ENCODE measurements at places on chromosomes 2 and 18. TPM values are rescaled to one million over a fixed set of nuclear protein-coding genes. Genes with fewer than 3 reads are reported as not detected.

Gene ATOH8
- total RNA-seq, result 3.0 TPM

Gene COL5A2
- total RNA-seq, result 18.9 TPM

Gene TLX2
- total RNA-seq, result not detected

Gene ECEL1
- 1.2 TPM for total RNA-seq

Gene KIAA2012
- 0.47 TPM for total RNA-seq

Gene RFTN2
- 29.9 TPM for total RNA-seq

Gene SP3
- 215 TPM for total RNA-seq

Gene SERPINB12
- not detected for total RNA-seq

Gene IL36RN
- total RNA-seq, result not detected

Gene BOLA3
- total RNA-seq, result 24.5 TPM

Gene STK25
- 160 TPM for total RNA-seq

Gene CYBRD1
- total RNA-seq, result 12.3 TPM

Gene ATRAID
- 43.7 TPM for total RNA-seq

All from occipital lobe (tissue), 3 donors.